ENCODE measurements at places on chromosomes 7 and 10. TPM values are rescaled to one million over a fixed set of nuclear protein-coding genes. Genes with fewer than 3 reads are reported as not detected.

The JAZF1 gene
- total RNA-seq: 6.0 TPM

The IFIT2 gene
- 2.0 TPM for total RNA-seq

The STYXL1 gene
- 42.2 TPM for total RNA-seq

The SEMA3E gene
- total RNA-seq: 2.3 TPM

The TMEM229A gene
- not detected for total RNA-seq

The ABCB1 gene
- 0.22 TPM for total RNA-seq

The DDC gene
- 0.75 TPM for total RNA-seq

The GDF2 gene
- not detected for total RNA-seq

The CNNM1 gene
- 26.2 TPM for total RNA-seq

The TEX36 gene
- total RNA-seq: not detected

The SPDYE3 gene
- not detected for total RNA-seq

The ANKRD2 gene
- 4.4 TPM for total RNA-seq
